ENCODE measurements at places on chromosomes 4 and X.

DNA sequence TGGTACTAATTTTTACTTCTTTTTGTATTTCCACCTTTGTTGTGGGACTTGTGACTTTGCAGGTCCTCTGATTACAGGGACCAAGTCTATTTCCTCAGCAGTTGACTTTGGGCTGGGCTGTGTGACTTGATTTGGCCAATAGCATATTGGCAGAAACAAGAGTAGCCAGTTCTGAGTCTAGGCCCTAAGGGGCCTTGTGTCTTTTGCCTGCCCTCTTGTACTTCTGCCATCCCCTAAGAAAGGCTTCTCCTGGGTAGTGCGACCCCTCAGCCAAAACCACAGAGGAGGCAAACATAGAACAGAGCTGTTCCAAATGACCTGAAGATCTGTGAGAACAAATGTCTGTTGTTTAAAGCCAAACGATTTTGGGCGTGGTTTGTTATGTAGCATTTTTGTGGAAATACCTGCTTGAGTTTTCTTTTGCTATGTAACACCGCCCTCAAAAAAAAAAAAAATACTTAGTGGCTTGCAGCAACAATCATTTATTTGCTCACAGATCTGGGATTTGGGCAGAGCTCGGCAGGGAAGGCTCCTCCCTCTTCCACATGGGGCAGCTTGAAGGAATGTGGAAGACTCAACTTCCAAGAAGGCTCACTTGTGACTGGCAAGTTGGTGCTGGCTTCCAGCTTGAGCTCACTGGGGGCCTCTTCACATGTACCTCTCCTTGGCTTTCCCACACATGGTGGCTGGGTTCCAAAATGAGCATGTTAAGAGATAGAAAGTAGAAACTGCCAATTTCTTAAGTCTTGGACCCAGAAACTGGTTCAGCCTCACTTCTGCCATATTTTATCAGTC, 423.0 kb upstream of the CNKSR2 start:
- no peak for DNase-seq

GRCh38 chr4:8314691-8315255, 45.2 kb downstream of the HTRA3 start:
- DNase-seq, result no peak

- no peak for DNase-seq
Measured at GRCh38 chr4:147516133-147516532, 35.2 kb downstream of the EDNRA start.

GRCh38 chrX:40064055-40064597, 33.6 kb downstream of the BCOR start:
- DNase-seq, result no peak

- no peak for DNase-seq
Measured at GRCh38 chr4:3176367-3177229, 72.4 kb upstream of the MSANTD1 start.

- DNase-seq, result peak; percentile 81
Measured at GRCh38 chrX:68443155-68443868, 10.0 kb upstream of the OPHN1 start.

GRCh38 chr4:55768291-55768690, 51.3 kb upstream of the EXOC1L start:
- DNase-seq, result peak; percentile 83

DNA sequence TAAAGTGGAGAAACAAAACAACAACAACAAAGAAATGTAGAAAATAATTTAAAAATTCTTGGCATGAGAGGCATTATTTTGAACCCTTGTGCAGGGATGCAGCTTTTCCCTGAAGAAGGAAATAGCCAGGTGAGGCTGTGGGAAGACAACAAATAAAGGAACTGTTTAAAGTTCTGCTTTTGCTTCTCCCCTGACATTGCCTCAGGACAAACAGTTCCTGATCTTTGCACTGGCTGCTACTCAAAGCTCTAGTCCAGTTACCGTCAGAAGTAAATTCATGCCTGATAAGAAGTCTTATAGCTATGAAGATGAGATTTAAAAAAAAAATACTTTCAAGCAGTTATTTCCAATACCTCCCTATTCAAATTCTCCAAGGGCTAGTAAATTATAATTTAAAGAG, 233.8 kb downstream of the IL15 start:
- DNase-seq, result no peak

DNA sequence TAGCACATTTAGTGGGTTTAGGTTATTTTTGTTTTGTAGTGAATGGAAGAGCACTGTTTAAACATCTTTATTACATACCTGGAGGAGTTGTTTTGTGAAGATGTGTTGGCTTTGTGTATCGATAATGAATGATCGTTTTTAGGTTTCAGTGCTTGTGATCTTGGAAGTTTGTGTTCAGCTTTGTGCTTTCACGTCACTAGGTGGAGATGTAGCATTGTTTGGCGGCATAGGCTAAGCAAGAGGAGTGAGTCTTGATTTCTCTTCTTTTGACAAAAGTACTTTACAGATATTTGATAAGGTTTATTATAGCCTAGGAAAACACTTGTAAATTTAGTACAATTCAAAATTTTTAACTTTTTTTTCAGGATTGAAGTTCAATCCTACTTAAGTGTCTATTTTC, 50.4 kb downstream of the PDK3 start:
- DNase-seq, result peak; percentile 48

GRCh38 chr4:76459291-76459723, 24.3 kb downstream of the SHROOM3 start:
- peak; percentile 97 for DNase-seq

DNA sequence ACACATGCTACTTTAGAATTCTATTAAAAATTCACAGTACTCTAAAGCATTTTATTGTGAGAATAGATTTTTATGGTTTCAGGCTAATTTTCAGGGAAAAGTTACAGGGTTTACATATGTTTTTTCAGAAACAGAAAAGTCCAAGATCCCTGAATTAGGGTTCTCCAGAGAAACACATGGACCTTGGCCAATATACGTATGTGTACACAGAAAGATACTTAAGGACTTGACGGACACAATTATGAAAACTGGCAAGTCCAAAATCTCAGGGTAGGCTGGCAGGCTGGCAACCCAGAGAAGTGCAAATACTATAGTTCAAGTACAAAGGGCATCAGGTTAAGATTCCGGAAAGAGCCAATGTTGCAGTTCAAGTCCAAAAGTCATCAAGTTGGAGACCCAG, 1897.8 kb upstream of the PCDH10 start:
- DNase-seq, result no peak

- no peak for DNase-seq
Measured at GRCh38 chr4:188455062-188455752, 316.0 kb downstream of the TRIML1 start.

DNA sequence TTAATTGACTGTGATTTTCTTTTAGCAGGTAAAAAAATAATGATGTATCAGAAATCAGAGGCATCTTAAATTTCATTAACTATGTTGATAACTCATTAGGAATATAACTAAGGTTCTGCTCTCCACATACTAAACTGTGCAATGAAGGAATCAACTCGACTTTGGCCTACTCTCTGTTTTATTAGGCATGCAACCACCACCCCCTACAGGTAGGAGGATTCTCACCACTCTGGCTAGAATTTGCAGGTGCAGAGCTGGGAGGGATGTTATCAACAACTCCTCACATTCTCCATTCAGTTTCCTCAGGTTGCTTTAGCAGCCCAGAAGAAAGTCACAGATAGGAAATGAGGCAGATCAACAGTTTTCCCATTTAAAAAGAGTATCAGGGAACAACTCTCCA, 160.1 kb downstream of the COX18 start:
- DNase-seq, result no peak

GRCh38 chr4:47499700-47500099, 14.6 kb downstream of the ATP10D start:
- DNase-seq, result no peak

DNA sequence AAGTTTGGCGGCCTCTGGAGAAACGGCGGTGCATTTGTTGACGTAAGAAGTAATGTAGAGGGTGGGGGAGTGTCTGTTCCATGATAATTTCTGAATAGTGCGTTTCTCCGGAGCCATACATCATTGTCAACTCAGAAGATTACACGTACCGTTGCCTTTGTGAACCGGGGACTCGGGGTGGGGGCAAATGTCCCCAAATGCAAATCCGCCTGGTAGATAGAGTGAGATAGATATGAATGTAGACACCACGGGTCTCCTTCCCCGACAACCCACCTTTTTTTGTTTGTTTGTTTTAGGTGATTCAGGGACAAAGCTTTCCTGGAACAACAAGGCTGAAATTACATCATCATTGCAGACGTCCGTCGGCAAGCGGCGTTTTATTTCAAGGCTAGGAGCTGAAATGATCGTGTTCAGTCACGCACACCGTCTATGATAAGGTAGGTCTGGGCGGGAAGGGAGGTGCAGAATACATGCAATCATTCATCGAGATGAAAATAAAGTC, 96.0 kb upstream of the PPP2R3B start:
- DNase-seq, result no peak

GRCh38 chrX:149898554-149898953, 17.6 kb downstream of the MAGEA8 start:
- DNase-seq, result no peak

- peak; percentile 53 for DNase-seq
Measured at GRCh38 chr4:137961051-137961438, 281.1 kb downstream of the SLC7A11 start.

DNA sequence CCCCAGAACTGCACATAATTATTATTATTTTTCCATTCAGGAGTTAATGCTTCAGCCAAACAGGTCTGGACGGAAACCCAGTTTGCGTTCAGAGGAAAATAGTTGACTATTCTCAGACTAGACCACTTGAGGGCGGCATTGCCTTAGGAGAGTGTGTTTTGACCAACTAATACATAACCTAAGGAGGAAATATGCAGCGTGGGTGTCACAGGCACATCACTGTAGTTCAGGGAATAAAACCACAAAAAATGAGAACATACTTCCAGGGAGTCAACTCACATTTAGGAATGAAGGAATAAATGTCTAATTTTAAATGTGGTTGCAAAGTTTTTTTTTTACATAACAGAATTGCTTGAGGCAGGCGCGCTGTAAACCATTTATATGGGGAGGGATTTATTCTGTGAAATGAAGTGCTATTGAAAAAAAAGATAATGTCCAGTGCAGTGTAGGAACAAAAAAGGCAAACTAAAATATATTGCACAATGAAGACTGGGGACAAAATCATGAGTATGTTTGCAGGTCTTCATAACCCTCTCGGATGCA, 93.3 kb downstream of the SYNPO2 start:
- peak; percentile 90 for DNase-seq

DNA sequence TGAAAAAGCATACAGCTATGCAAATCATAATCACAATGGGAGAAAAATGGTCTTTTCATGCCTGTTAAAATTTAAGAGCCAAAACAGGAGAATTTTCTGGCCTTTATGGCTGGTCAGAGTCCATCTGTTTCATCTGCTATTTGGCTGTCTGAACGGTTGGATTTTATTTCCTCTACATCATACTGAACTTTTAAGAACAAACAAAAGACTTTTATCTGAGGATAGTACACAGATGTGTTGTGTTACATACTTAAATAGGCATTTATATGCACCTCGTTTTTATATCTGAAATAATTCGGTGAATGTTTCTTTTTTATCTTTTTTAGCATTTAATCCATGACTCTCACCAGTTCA, 18.0 kb upstream of the WWC2 start:
- no peak for DNase-seq

DNA sequence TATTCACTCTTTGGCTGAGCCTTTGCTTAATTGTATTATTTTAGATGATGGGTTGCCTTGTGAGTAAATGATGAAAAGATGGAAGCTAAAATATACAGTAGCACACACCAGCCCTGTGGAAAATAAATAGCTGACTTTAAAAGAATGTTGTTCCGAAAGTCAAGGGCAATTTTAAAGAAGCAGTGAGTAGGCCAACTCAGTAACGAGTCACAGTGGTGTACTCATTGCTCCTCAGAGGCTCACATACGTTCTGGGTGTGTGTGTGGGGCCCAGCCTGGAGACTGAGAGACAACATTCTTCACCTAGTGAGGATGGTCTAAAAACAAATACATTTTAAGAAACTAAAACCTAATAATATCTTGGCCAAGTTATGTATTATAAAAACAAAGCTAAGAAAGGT, 640.3 kb downstream of the TRIML1 start:
- peak; percentile 23 for DNase-seq

GRCh38 chr4:26081795-26082498, 167.9 kb downstream of the SMIM20 start:
- DNase-seq, result peak; percentile 66

GRCh38 chr4:137378821-137379220, 153.5 kb downstream of the PCDH18 start:
- no peak for DNase-seq

DNA sequence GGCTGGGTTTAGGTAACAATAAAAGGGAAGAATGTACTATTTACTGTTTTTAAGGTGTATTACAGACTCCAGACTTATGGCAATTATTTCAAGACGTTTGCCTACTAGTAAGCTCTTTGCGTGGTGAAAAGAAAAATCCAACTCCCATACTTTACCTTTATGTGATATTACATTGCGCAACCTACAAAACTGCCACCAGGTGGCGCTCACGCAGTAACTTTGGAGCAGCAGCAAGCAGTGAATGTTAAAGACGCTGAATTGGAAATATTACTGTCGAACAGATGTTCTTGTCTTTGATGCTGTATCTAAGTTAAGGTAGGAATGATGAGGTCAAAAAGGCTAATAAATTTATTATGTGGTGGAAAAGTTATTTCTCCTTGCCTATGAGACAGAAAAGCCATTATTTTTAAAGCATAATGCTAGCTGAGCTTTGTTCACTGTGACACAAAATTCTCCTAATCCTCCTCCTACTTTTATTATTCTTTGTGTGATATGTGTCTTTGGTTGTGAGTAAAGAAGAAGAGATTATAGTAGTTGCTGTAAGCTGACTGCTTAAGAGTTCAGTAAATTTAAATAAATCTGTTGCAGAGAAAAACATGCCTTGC, 1099.8 kb upstream of the TENM3 start:
- DNase-seq, result peak; percentile 89

DNA sequence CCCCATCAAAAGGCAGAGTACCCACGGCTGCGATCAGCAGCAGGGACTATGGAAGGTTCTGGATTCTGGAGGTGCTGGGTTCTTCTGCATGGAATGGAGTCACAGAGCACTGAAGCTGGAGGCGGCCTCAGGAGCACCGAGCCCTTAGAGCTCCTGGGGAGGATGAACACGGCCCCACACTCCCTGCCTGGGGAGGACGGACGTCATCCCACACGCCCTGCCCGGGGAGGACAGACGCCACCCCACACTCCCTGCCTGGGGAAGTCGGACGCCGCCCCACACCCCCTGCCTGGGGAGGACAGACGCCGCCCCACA, 9.9 kb downstream of the LRPAP1 start:
- no peak for DNase-seq

DNA sequence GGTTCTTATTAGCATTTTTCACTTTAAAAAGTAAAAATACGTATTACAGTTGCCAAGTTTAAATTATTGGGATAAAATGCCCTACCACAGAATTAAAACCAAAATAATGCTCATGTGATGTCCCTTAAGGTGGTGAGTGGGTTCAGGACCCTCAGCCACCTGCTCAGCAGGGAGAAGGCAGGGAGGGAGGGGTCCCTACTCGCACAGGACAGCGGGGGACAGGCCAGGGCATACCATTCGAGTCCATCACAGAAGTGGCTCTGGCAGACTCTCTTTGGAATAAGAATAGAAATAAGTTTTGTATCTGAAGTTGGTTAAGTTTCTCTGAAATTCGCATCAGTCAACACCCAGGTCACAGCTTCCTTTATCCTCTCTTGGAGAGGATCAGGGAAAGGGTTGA, 37.7 kb downstream of the NOP14 start:
- DNase-seq, result no peak

Data from astrocyte of the hippocampus (primary cell).